ENCODE measurements at places on chromosomes 16 and 17. TPM values are rescaled to one million over a fixed set of nuclear protein-coding genes. Genes with fewer than 3 reads are reported as not detected.

VTN gene
- total RNA-seq, result not detected

ZMYND15 gene
- total RNA-seq, result 0.58 TPM

RGS11 gene
- total RNA-seq, result 1.2 TPM

NHLRC4 gene
- total RNA-seq, result not detected

- DNase-seq, result no peak
These were observed 66.1 kb upstream of the ANKFN1 start for GRCh38 chr17:56087199-56087598.

DNA sequence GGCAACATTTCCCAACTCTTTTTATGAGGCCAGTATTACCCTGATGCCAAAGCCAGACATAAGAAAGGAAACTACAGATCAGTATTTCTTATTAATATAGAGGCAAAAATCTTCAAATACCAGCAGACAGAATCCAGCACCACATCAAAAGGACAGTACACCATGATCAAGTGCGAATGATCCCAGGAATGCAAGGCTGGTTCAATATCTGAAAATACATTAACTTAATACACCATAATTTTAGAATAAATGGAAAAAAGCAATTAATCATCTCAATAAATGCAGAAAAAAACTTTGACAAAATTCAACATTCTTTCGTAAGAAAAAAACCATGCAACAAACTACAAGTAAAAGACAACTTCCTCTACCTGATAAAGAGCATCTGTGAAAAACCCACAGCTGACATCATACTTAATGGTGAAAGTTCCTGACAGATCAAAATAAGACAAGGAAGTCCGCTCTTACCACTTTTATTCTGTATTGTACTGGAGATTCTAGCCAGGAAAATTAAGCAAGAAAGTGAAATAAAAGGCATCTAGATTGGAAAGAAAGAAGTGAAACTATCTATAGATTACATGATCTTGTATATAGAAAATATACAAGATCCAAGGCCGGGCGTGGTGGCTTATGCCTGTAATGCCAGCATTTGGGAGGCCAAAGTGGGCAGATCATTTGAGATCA lies 26.4 kb upstream of the MAPK3 start:
- no peak for DNase-seq

DNA sequence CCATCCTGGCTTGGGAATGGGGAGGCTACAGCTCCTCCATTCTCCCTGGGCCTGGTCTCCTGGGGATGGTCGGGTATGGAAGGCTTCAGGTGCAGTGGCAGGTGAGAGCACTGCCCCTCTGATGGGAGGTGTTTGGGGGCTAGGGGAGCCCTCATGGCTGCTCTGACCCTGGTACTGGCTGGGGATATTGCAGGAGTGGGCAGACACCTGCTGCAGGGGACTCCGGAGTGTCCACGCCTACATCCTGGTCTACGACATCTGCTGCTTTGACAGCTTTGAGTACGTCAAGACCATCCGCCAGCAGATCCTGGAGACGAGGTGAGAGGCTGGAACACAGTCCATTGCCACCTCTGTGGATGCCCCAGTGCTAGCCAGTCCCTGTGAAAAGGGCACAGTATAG lies 8.8 kb downstream of the RASL10B start:
- DNase-seq, result no peak

DNA sequence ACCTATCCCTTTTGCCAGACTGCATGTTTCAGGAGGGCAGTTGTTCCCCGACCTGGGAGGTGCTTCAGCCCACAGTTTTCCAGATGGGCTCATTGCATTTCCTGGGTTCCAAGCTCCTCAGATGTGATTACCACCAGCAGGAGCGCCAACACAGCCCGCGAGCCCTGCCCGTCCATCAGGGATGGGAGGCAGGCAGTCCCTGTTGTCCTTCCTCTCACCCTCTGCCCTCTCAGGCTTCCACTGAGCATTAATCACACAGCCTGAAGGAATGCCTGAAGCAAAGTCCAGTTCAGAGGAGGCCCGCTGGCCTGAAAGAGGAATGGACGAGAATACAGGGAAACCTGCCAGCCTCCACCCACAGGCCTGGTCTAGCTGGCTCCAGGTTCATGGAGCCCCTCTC lies 256.3 kb upstream of the SDK2 start:
- no peak for DNase-seq

- DNase-seq, result no peak
These were observed 1.3 kb upstream of the ALKBH5 start for GRCh38 chr17:18182110-18182977.

- no peak for DNase-seq
These were observed 247.1 kb downstream of the UTP18 start for GRCh38 chr17:51507444-51507843.

GRCh38 chr16:53563426-53563825 lies 60.4 kb upstream of the AKTIP start:
- DNase-seq, result no peak
